ENCODE measurements at places on chromosomes 4 and X. TPM values are rescaled to one million over a fixed set of nuclear protein-coding genes. Genes with fewer than 3 reads are reported as not detected.

The DDX53 gene
- total RNA-seq = not detected

The MGARP gene
- not detected for total RNA-seq

The NAA11 gene
- not detected for total RNA-seq

The FRG2 gene
- not detected for total RNA-seq

The RPA4 gene
- 0.42 TPM for total RNA-seq

The CT45A10 gene
- not detected for total RNA-seq

The GABRG1 gene
- not detected for total RNA-seq

The TRIM61 gene
- total RNA-seq = 0.52 TPM
